ENCODE measurements at places on chromosomes 1 and 21. TPM values are rescaled to one million over a fixed set of nuclear protein-coding genes. Genes with fewer than 3 reads are reported as not detected.

DNA sequence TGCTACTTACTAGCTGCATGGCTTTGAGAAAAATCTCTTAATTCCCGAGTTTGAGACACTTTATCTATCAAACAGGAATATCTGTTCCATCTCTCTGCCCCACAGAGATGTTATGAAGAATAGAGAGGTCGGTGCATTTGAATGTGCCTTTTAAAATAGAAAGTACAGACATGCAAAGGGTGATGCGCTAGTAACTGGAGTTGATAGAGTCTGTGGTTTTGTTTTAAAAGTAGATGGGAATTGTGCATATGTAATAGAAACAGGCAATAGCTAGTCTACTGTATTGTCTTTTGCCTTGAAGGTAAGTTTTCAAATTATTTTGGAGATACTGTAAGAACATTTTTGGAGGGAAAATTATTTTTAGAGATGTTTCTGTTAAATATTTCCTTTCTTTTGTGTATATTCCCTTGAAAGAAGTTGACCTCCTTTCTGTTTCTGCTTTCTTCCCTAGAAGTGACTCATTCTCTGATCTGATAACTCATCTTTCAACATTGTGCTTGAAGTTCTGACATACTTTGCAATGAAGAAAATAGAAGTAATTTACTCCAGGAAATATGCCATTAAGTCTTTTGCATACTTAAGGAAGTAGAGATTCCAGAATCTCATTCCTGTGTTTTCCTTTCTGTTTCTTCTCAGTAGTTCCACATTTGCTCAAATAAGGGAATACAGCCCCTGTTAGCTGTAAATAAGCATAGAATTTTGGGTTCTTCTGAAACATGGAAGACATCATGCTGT, 151.6 kb downstream of the SDCCAG8 start:
- DNase-seq: no peak

GRCh38 chr1:108880850-108881249, 4.1 kb downstream of the GPSM2 start:
- no peak for DNase-seq

CERS2 gene
- total RNA-seq: 176 TPM

CFAP141 gene
- not detected for total RNA-seq

KCNK2 gene
- total RNA-seq: not detected
